Activated T-helper 1 cell treated with anti-CD3 and anti-CD28 coated beads, Interleukin-12 subunit alpha, Interleukin-12 subunit beta, Interleukin-2, Interleukin-4 antibody, amounts not matched to agents 30 ng/mL and 10 ng/mL and 1 ng/mL, durations not matched to agents 14 hours and 24 hours and 36 hours (primary cell): ENCODE measurements at places on chromosomes 6 and 20. TPM values are rescaled to one million over a fixed set of nuclear protein-coding genes. Genes with fewer than 3 reads are reported as not detected.

- no peak overlapping the region for H3K27ac ChIP-seq
- H3K27me3 ChIP-seq: no peaks in the 10 kb centered on the region
- no peaks in the 10 kb centered on the region for H3K36me3 ChIP-seq
Observed at GRCh38 chr6:4923081-4923480, 80.8 kb downstream of the RPP40 start.

GRCh38 chr20:44800391-44801046, 9.8 kb downstream of the RIMS4 start:
- no peak for DNase-seq
- no peak overlapping the region for H3K27ac ChIP-seq
- H3K36me3 ChIP-seq: no peaks in the 10 kb centered on the region
- no peak overlapping the region for H3K4me3 ChIP-seq
- no peaks in the 10 kb centered on the region for H3K4me1 ChIP-seq

Gene RAB23
- total RNA-seq: 3.0 and 3.8 TPM in 2 replicates

Gene DDO
- total RNA-seq: not detected in 2 replicates

Gene PLCB4
- not detected in 2 replicates for total RNA-seq

DNA sequence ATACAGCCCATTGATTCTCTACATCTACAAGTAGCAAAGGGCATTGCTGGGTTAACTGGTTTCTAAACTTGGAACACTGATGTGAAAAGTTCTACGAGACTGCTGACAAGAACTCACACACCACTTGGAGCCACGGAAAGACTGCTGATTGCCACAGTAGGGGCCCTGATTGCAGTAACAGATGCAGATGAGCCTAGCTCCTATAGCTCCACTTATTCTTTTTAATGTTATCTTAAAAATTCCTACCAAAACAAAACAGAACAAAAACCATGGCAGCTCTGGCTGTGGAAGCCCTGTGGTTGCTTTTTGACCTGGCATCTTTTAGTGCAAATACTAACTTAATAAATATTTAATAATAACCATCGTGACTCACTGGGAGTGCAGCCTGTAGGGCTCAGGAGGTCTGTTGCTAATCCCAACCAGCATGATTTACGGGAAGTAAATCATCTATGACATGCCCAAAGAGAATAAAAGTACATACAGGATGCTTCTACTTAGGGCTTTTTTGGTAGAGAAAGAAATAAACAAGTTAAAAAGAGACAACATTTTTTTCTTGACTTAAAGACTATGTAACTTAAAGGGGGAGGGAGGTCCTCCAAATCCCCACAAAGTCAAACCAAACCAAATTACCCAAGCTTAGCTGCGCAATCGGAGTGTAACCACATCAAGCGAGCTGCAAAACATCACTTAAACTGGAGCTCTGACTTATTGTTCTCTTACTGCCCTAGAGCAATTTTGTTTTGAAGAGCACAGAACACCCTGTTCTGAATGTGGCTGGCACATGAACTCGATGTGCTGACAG, 87.2 kb downstream of the FKBP5 start:
- peaks cover 25% of the 10 kb centered on the region for H3K36me3 ChIP-seq
- H3K4me1 ChIP-seq: peaks cover 62% of the 10 kb centered on the region
- peak; percentile 57 for DNase-seq
- H3K27ac ChIP-seq: peak overlapping the region; percentile 89

Gene QKI
- 71.1 and 72.5 TPM in 2 replicates for total RNA-seq

GRCh38 chr6:14819001-14819400, 426.9 kb upstream of the JARID2 start:
- peaks cover 27% of the 10 kb centered on the region for H3K4me1 ChIP-seq
- H3K27ac ChIP-seq: peak overlapping the region; percentile 8
- no peak overlapping the region for H3K4me3 ChIP-seq
- DNase-seq: no peak

Gene RAB5IF
- total RNA-seq: 112 and 119 TPM in 2 replicates

Gene TRIM10
- 0.05 and 0.08 TPM in 2 replicates for total RNA-seq

- DNase-seq: no peak
- no peaks in the 10 kb centered on the region for H3K4me1 ChIP-seq
- H3K27ac ChIP-seq: no peak overlapping the region
- no peaks in the 10 kb centered on the region for H3K27me3 ChIP-seq
- no peak overlapping the region for H3K4me3 ChIP-seq
- no peaks in the 10 kb centered on the region for H3K36me3 ChIP-seq
Observed at GRCh38 chr20:38214256-38215193, 46.0 kb downstream of the KIAA1755 start.

DNA sequence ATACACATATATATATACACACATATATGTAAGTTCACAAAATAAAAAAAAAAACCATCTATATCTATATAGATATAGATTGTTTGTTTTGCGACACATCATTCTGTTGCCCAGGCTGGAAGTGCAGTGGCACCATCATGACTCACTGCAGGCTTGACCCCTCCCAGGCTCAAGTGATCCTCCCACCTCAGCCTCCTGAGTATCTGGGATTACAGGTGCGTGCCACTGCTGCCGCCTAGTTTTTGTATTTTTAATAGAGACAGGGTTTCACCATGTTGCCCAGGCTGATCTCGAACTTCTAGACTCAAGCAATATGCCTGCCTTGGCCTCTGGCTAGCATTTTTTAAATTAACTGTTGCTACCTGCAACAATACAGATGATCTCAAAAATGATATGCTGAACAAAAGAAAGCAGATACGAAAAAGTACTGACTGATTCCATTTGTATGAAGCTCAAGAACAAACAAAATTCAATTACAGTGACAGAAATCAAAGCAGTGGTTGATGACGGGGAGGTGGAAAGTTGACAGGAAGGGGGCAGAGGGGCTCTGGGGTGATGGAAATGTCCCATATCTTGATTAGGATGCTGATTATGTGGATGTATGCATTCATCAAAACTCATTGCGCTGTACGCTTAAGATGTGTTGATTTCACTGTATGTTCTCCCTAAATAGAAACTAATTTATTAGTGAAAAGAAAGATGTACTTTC, 49.6 kb downstream of the ATXN1 start:
- H3K36me3 ChIP-seq: peaks cover 26% of the 10 kb centered on the region
- H3K4me1 ChIP-seq: peaks cover 65% of the 10 kb centered on the region
- peak overlapping the region; percentile 65 for H3K4me3 ChIP-seq
- H3K27ac ChIP-seq: peak overlapping the region; percentile 90
- no peaks in the 10 kb centered on the region for H3K27me3 ChIP-seq

- peaks cover 62% of the 10 kb centered on the region for H3K4me1 ChIP-seq
- H3K36me3 ChIP-seq: peaks cover 14% of the 10 kb centered on the region
- peak overlapping the region; percentile 42 for H3K27ac ChIP-seq
- peak; percentile 19 for DNase-seq
- H3K4me3 ChIP-seq: no peak overlapping the region
- H3K27me3 ChIP-seq: no peaks in the 10 kb centered on the region
Observed at GRCh38 chr6:125829433-125829832, 38.7 kb downstream of the NCOA7 start.

GRCh38 chr6:168678588-168678987, 237.6 kb downstream of the SMOC2 start:
- DNase-seq: no peak
- H3K27ac ChIP-seq: no peak overlapping the region
- H3K27me3 ChIP-seq: no peaks in the 10 kb centered on the region
- H3K4me3 ChIP-seq: no peak overlapping the region

DNA sequence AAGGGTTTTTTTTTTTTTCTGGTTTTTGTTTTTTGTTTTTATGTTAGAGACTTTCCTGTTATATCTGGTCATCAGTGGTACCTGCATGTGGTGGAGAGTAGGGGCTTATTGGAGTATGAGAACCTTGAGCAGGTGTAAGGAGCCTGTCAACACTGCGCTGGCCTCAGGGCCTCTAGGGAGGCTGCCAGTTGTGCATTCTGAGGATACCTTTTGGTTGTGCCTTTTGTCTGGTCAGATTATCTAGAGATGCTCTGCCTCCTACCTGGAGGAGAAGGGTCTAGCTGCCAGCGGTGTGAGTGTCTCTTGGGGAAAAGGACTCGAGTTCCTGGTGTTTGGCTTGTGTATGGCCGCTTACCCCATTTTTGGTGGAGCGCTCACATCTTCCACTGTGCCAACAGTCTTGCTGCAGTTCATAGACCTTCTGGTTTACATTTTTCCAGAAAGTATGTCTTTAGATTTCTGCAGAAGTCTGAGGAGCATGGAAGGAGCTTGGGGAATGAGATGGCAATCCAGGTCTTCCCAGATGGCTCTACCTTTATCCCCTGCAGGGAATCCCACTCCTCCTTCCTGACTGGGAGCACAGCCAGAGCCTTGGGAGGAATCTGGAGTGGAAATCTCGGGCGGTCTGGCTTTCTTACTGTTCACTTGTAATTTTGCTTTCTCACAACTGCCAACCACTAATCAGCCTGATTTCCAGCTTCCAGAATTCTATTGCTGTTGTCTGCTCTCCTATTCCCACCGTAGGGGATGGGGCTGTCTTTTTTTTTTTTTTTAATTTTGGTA, 49.9 kb downstream of the PTPN1 start:
- H3K36me3 ChIP-seq: peaks cover 52% of the 10 kb centered on the region
- peaks cover 57% of the 10 kb centered on the region for H3K4me1 ChIP-seq
- H3K27me3 ChIP-seq: no peaks in the 10 kb centered on the region
- no peak overlapping the region for H3K27ac ChIP-seq
- H3K4me3 ChIP-seq: no peak overlapping the region
- DNase-seq: no peak

GRCh38 chr6:17687136-17687535, 19.6 kb downstream of the NUP153 start:
- H3K27ac ChIP-seq: no peak overlapping the region
- no peak overlapping the region for H3K4me3 ChIP-seq
- H3K27me3 ChIP-seq: no peaks in the 10 kb centered on the region
- DNase-seq: no peak

Gene MCCD1
- total RNA-seq: not detected in 2 replicates

DNA sequence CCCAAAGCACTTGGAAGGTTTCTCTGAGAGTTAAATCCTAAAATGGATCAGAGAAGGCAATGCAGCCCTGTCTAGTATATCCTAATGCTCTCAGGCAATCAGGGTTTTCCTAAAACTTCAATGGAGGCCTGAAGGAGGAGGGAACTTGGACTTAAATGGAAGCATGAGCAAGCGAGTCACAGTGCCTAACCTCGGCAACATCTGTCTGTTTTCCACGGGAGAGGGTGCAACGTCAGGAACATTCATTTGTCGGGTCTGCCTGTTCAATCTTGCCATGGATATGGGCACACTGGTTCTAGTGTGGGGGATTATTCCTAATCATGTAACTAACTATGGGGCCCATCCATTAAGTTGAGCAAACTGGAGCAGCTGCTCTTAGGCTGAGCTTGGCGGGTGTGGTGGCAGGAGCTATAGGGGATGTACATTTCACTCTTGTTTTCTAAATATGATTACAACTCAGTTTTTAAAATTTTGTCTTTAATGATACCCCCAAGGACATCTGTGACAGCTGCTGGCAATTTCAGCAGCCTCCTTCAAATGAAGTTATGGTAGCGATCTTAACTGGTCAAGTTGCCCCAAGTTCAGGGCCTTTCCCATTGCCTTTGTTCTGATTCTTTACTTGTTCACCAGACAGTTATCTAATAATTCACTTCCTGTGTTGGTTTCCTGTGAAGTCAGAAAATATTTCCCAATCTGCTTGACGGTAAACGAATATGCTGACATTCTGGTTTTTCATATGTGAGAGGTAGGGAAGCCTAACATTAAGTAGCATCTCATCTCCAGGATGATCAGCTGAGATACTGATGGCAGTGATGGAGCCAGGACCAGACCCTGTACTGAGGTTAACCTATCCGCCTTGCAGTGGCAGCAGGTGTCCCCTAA, 21.6 kb downstream of the DSE start:
- peaks cover 3% of the 10 kb centered on the region for H3K27me3 ChIP-seq
- no peak for DNase-seq
- H3K27ac ChIP-seq: no peak overlapping the region
- peaks cover 1% of the 10 kb centered on the region for H3K36me3 ChIP-seq
- peak overlapping the region; percentile 21 for H3K4me3 ChIP-seq

GRCh38 chr6:116385921-116386320, 15.2 kb downstream of the DSE start:
- H3K27me3 ChIP-seq: peaks cover 14% of the 10 kb centered on the region
- peaks cover 1% of the 10 kb centered on the region for H3K36me3 ChIP-seq
- no peak overlapping the region for H3K4me3 ChIP-seq

Gene SLC22A1
- total RNA-seq: 2.9 and 3.7 TPM in 2 replicates

Gene TXLNB
- total RNA-seq: 0.08 TPM in 1 of 2 replicates, not detected in the other

DNA sequence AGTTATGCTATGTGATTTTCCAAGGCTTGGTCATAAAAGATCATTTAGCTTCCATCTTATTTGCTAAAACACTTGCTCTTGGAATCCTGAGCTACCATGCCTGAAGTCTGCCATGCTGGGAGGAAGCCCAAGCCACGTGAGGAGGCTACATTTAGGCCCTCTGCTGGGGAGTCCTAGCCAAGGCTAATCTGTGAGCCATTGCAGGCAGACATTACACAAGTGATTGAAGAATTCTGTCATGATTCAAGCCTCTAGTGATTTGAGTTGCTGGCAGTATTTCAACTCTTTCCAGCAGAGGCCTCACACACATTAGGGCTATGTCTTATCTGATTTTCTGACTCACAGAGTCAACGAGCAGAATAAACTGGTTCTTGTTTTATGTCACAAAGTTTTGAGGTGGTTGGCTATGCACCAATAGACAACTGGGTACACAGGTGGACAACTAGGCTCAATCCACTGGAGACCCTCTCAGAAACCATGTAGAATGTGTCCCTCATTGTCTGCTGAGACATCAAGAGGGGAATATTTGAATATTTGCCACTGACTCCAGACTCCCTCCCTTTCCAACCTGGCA, 227.2 kb upstream of the SULF2 start:
- no peak for DNase-seq
- H3K4me3 ChIP-seq: no peak overlapping the region
- no peak overlapping the region for H3K27ac ChIP-seq
- H3K36me3 ChIP-seq: no peaks in the 10 kb centered on the region
- H3K27me3 ChIP-seq: peaks cover 4% of the 10 kb centered on the region
- H3K4me1 ChIP-seq: no peaks in the 10 kb centered on the region

Gene GTSF1L
- 0.39 TPM in 1 of 2 replicates, not detected in the other for total RNA-seq

GRCh38 chr20:12056839-12057238, 139.1 kb downstream of the BTBD3 start:
- DNase-seq: no peak
- H3K4me1 ChIP-seq: no peaks in the 10 kb centered on the region
- no peak overlapping the region for H3K27ac ChIP-seq
- H3K36me3 ChIP-seq: no peaks in the 10 kb centered on the region
- H3K27me3 ChIP-seq: no peaks in the 10 kb centered on the region

DNA sequence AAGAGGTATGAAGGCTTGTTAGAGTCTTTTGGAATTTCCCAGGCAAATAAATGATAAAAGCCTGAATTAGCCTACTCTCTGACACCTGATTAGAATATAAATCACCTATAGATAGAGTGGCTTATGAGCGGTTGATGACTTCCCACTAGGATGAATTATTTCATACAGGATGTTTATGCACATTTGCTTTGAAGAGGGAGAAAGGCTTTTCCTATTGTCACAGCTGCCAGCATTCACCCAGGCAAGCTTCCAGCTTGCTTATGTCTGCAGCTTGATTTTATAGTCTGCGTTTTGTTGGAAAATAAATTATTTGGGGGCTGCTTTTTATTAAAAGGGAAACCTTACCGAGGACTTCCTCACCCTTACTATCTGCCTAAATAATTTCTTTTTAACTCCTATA, 51.3 kb upstream of the EIF2S2 start:
- H3K27me3 ChIP-seq: peaks cover 4% of the 10 kb centered on the region
- peaks cover 5% of the 10 kb centered on the region for H3K4me1 ChIP-seq
- no peak overlapping the region for H3K4me3 ChIP-seq
- H3K27ac ChIP-seq: no peak overlapping the region
- no peaks in the 10 kb centered on the region for H3K36me3 ChIP-seq
